Thoracic aorta (tissue), 2 donors: ENCODE measurements at places on chromosomes 16 and 17.

- DNase-seq, result no peak
Observed at GRCh38 chr16:50445621-50446555, 77.1 kb upstream of the BRD7 start.

DNA sequence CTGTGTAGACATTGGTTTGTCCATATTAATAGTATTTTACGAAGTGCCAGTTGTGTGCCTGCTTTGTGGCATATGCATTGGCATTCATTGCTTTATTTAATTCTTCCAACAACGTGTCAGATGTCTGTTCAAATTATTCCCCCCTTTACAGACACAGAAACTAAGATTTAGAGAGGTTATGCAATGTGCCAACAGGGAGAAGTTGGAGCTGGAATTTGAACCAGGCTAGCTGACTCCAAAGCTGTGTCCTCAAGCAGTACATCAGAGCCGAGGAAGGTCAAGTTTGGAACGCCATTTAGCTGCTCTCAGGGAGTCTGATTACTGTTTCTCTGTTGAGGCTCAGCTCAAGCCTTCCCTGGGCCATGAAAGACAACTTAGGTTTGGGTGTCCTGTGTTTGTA lies 232.3 kb downstream of the WWOX start:
- no peak for DNase-seq

DNA sequence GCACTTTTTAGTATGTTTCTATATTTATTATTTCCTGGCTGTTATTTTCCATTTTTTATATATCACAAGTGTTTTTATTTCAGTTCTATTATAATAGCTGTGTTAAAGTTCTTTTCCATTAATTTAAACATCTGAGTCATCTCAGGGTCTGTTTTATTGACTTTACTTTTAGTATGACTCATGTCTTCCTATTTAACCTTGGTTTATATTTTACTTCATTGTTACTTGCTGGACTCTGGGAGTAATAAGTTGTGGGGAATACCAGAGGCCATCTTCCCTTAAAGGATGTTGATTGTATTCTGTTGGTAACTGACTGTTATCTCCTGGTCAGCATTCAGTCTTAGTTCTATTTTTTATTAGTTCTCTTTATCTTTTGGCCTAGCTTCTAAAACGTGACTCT lies 1508.2 kb downstream of the CDH11 start:
- no peak for DNase-seq

DNA sequence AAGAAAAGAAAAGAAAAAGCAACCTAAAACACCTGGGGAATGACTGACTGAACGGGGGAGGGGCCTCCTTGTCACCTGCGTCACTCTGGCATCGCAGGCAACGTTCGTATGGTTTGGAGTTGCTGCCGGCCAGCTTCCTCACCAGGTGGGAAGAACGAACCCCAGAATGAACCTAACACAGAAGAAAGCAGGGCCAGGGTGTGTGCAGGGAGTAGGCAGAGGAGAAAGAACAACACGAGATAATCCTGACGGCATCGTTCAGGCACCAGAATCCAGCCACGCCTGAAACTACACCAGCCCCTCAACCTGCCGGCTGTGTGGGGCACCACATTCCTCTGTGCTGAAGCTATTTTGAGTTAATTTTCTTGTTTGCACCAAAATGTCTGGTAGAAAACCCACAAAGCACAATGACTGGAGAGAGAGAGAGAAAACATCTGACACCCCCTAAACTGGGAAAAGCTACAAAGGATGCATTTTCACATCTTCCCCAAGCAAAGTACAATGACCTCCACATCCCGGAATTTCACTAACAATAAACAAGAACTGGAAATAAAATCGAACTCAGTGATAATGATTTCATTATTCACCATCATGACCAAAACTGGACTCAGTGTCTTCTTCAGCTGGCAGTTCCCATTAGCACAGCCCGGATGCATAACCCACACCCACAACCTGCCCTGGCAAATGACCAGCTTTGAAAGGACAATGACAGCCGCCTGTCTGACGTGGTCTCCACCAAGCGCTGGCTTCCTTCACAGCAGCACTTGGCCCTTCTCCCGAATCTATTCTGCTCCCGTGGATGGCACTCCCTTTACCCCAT lies 23.6 kb downstream of the RAB40B start:
- DNase-seq, result no peak

- DNase-seq, result no peak
Observed at GRCh38 chr17:28407130-28407973, 1.3 kb upstream of the SLC46A1 start.

GRCh38 chr17:37110746-37111145 lies 162.0 kb downstream of the AATF start:
- no peak for DNase-seq
